ENCODE measurements at places on chromosomes 2 and 18. TPM values are rescaled to one million over a fixed set of nuclear protein-coding genes. Genes with fewer than 3 reads are reported as not detected.

GRCh38 chr2:223148516-223148915, 96.5 kb downstream of the KCNE4 start:
- no peak for DNase-seq

GRCh38 chr18:36424741-36425142, 127.2 kb downstream of the FHOD3 start:
- no peak for DNase-seq

Gene SLC40A1
- 8.0 TPM for total RNA-seq

DNA sequence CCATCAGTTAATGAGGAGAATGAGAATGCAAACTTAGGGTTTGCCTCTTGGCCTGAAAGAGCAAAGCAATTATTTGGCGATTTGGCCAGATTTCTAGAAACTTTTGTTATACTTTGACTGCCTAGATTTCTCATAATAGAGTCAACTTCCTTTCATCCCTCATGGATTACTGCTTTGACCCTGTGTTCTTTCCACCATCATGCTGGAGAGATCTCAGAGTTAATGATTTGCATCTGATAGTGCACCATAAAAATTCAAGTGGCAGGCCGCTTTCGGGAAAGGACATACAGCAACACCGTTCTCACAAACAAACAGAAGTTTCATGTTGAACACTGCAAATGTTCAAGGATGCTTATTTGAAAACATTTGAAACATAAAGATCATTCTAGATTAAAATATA, 143.7 kb upstream of the ZFP36L2 start:
- no peak for DNase-seq

- no peak for DNase-seq
Measured at GRCh38 chr2:180258579-180258978, 251.5 kb upstream of the CWC22 start.

- DNase-seq: no peak
Measured at GRCh38 chr2:239800785-239801386, 224.3 kb downstream of the NDUFA10 start.

GRCh38 chr2:119005051-119005450, 63.1 kb downstream of the MARCO start:
- no peak for DNase-seq

- DNase-seq: no peak
Measured at GRCh38 chr18:1906421-1906820, 664.9 kb downstream of the METTL4 start.

DNA sequence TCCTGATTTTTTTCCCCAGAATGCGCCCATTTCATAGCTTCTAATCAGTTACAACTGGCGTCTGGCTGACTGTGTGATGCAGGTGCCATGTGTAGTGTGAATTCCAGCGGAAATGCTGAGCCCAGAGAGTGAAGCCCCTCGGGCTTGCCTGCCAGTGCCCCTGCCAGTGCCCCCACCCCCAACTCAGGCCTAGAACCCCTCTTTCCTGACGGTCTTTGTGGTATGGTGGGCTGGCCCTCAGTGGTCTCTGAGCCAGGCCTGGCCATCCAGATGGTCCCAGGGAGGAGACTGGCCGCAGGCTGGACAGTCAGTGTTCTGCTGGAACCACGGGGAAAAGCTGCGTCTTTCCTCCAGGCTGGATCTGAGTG, 3.1 kb downstream of the RAMP1 start:
- DNase-seq: no peak

- peak; percentile 91 for DNase-seq
Measured at GRCh38 chr2:20514596-20515269, 67.9 kb downstream of the RHOB start.

DNA sequence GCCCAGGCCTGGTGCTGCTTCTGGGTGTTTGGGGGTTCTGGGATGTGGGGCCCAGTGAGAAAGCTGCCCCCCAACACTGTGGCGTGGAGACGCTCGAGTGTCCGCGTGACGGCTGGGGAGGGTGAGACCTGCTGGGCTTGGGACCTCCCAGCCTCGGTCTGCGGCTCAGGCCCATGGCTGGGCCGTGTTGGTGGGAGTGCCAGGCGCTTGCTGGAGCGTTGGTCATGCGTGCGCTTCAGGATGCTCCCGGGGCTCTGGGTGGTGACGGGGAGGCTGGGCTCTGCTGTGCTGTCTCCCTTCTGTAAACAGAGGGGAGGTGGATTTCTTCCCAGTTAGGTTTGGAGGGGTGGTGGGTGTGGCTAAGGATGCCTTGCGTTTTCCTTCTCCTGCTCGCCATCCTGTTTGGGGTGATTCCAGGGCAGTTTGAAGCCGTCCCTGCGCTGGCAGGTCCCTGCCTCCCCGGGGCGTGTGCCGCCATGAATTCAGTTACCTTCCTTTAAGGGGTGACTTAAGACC, 606 bp downstream of the GAL3ST2 start:
- no peak for DNase-seq

Gene TACR1
- total RNA-seq: not detected

Gene MEX3C
- total RNA-seq: 26.2 TPM

Gene VWA3B
- not detected for total RNA-seq

GRCh38 chr2:218017211-218018053, 14.6 kb upstream of the TNS1 start:
- DNase-seq: no peak

- no peak for DNase-seq
Measured at GRCh38 chr2:149871091-149871885, 283.7 kb upstream of the MMADHC start.

GRCh38 chr2:85914922-85915321, 26.1 kb upstream of the ST3GAL5 start:
- no peak for DNase-seq

- no peak for DNase-seq
Measured at GRCh38 chr2:207491086-207491485, 38.7 kb upstream of the CREB1 start.

GRCh38 chr2:102637358-102637757, 18.0 kb downstream of the SLC9A2 start:
- no peak for DNase-seq

Gene SH2D6
- total RNA-seq: 2.3 TPM

Gene CCL20
- not detected for total RNA-seq

Gene GALNT14
- 3.1 TPM for total RNA-seq

DNA sequence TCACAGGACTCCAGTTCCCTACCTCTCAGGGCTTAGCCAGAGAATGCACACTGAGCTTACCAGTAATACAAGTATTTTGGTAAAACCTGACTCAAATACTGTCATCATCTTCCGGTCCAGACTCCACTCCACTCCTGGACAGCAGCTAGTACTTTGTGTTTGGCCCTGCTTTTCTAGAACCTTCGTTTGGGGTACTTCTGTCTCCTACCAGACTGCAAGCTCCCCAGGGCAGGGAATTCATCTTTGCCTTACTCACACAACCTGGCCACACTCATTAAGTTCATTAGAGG, 108.9 kb upstream of the CDC42EP3 start:
- no peak for DNase-seq

- DNase-seq: no peak
Measured at GRCh38 chr2:226837787-226838603, 2.1 kb downstream of the RHBDD1 start.

DNA sequence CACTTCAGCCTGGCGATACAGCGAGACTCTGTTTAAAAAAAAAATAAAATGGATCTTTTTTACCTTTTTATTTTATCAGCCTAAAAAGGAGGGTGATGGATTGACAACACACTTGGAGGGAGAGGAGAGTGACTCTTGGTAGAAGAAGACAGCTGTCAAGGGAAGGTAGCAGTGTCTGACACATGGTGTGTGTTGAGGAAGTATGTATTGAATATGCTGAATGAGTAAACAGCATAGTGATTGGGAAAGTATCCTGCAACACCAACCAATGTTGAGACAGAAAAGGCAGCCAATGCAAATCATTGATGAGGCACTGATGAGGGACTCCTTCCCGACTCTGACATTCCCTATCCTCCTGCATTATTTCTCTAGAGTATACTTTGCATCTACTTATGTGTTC, 306.4 kb downstream of the LPIN1 start:
- DNase-seq: no peak

Gene ALPP
- total RNA-seq: 47.5 TPM

Gene ATG16L1
- 63.9 TPM for total RNA-seq

DNA sequence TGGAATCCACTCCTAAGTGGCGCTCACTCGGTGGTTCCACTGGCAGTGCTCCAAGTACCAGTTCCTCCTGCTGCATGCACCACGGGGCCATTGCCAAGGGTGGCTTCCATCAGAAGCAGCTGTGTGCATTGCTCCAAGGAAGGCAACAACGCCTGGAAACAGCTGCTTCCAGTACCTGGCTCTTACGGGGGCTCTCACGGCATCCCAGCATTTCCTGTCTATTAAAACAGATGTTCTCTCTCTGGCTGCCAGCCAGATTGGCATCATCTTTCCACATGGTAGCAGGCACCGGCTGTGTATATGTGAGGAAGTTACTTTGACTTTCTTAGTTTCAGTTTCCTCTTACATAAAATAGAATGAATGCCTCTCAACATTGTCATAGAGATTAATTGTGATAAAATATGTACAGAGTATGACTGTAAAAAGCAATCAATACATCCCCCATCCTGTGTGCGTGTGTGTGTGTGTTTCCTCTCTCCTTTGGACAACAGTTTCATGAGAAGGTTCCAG, 84.9 kb downstream of the CMPK2 start:
- no peak for DNase-seq

DNA sequence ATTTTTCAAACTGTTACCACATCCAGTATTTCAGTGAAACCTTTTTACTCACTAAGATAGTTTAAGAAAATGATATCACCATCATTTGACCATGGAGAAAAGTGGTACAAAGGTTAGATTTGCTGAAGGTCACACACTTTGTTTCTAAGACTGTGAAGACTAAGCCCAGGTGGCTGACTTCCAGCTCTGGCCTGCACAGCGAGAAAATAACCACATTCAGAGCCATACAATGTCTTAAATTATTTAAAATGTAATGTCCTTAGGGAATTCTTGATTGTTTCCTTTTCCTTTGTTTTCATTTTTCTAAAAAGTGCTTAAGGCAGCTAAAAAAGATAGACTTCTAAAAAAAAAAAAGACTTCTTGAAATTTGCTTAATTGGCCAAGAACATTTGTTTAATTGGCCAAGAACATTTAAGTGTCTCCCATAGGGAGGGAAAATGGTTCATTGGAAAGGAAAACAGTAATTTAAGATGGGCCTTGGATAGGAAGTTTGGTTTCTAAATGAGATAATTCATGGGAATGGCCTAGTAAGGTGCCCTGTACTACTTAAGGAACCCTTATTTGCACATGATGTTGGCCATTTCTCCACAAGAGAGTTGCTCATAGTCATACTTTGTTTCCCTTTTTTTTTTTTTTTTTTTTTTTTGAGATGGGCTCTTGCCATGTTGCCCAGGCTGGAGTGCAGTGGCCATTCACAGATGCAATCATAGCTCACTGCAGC, 45.2 kb downstream of the CYP1B1 start:
- DNase-seq: no peak

Gene FBXO48
- 1.2 TPM for total RNA-seq

- DNase-seq: no peak
Measured at GRCh38 chr2:237859082-237859433, 365 bp upstream of the RAMP1 start.

GRCh38 chr18:26631135-26631534, 82.8 kb upstream of the KCTD1 start:
- DNase-seq: no peak

DNA sequence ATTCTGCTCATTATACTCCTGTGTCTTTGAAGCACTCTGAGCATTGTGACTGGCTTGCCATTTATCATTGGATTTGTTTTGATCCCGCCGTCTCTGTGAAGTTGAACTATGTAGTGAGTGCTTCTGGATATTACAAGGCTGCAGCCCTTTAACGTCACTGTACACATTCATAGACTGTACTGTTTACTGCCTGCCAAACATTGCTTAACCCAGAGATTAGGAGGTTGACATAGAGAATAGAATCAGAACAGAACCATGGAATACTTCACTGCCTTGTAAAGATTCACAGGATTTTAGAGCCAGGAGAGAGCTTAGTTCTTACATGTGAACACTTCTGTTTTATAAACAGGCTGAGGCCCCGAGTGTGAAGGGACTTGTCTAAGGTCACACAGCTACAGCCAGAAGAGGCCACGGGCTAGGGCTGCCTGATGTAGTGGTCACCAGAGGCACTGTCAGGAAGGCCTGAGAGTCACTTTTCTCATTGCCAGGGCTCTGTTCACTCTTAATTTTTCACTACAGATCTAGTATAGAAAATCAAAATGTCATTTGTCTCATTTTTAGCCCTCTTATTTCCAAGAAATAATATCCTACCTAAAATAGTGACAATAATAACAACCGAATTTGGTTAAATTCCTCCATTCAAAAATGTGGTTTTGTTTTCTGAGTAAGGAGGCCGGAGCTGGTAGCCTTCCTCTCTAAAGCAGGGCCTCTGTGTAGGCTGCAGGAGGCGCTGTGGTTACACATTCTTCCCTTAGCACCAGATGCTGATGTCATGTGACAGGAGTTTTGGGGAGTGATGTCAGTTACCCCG, 87.9 kb downstream of the UGGT1 start:
- peak; percentile 44 for DNase-seq

GRCh38 chr2:164793529-164793928, 48.1 kb downstream of the COBLL1 start:
- no peak for DNase-seq

- no peak for DNase-seq
Measured at GRCh38 chr2:241123816-241124536, 21.9 kb upstream of the MTERF4 start.

Gene KCNIP3
- total RNA-seq: 3.5 TPM

DNA sequence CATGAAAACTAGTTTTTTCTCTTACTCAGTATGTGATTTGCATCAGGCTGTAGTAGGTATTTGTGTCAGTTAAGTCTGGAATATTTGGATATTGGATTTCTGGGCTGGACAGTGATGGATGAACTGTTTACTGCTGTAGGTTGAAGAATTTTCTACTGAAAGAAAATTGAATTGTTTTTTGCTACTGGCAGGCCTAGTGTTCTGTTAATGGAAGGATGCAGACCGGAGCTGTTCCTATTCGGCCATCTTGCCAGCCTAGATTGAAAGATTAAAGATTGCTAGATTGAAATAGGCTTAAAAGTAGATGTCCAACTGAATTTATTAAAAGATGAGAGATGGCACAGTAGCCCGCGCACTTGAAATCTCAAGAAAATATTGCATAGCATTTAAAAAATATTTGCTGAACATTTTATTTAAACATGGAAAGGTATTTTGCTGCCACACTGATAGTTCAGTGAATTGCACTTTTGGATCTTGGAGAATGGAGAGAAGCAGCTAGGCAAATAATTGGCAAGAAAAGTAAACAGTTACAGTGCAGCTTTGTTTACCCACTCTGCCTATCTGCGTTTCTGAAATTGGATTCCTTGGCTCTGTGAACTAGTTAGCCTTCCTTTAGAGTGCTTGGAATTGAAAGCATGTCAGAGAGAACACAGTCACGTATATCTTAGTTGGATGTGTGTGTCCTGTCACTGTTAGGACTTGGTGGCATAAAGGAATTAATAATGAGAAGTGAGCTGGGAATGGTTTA, 54.1 kb downstream of the EPB41L5 start:
- DNase-seq: peak; percentile 63

- peak; percentile 85 for DNase-seq
Measured at GRCh38 chr2:26640331-26640745, 828 bp downstream of the CIB4 start.

GRCh38 chr2:217713395-217714286, 289.2 kb downstream of the TNS1 start:
- DNase-seq: peak; percentile 36
